Stimulated activated CD8-positive, alpha-beta memory T cell treated with anti-CD3 and anti-CD28 coated beads, Interleukin-4, amount 100 ng/mL, for 24 hours (primary cell): ENCODE measurements at places on chromosomes 3 and 15.

DNA sequence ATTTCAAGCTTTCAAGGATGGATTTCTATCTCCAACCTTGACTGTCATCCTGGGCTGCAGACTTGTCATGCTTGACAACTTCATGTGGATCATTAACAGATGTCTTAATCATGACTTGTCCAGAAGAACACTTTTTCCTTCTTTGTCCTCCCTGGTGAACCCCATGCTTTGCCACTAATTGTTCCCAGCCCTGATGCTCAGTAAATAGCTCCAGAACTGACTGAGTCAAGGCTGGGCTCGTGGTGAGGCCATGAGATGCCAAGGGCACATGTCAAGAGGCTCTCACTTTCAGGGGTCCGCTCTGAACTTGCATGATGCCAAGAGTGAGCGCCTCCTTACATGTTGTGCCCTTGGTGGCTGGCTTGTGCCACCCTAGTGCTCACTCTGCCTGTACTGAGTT is 48.9 kb upstream of the KY start:
- DNase-seq: no peak

DNA sequence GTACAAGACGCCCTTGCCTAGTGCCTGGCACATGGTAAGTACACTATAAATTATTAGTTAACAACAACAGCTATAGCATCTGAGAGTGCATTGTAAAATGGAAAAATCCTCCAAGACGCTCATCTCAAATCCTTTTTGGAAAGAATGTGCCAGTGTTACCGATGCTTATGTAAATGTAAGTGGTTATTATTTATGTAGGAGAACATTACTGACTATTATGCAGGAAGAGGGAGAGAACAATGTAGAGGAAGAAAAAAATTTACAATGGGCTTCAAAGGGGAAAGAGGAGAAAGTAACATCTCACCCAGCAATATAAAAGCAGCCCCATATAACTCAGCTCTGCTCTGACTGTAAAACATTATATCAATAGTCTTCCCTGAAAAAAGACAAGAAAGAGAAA is 155.3 kb upstream of the LPP start:
- no peak for DNase-seq

DNA sequence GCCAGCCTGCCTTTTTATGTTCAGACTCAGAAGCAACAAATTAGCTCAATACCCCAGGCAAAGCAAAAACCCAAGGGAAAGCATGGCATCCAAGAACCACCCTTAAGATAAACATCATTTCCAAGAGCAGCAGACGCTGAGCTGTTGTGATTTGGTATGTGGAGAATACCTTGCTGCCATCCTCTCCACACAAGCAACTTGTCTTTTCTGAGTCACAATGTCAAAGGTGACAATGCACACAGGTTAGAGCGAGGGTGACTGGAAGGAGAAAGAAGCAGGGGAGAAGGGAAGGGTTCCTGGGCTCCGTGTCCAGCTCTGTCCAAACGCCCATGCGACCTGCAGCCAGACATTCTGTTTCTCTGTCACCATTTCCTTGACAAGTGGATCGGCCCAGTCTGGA is 6.0 kb downstream of the PCSK6 start:
- no peak for DNase-seq

GRCh38 chr3:151303751-151304150 is 12.9 kb downstream of the GPR87 start:
- no peak for DNase-seq

DNA sequence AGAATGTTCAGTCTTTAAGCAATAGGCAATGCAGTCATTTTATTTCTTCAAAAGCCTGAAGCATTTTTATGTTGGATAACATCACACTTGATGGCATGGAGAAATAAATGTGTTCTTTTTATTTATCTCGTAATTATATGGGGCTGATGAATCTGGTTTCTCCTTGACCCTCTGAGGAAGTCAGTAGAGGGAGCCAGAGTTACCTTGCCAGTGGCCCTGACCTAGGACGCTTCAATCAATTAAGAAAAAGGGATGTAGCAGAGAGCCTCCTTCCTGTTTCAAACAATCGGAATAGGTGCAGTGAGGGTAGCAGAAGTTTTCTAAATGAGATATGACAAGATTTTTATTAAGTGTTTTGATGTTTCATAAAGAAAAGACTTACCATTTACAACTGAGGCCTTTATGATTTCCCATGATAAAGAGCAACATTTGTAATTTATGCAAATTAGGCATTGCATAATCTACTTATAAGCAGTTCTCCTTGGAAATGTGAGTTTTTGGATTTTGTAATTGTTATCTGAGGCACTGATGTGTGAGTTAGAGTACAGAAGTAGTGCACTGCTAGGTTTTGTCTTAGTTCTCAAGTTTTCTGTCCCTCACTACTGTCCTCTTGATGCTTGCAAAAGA is 129.1 kb downstream of the RAP2B start:
- DNase-seq: no peak

GRCh38 chr3:99607151-99607550 is 31.2 kb upstream of the COL8A1 start:
- DNase-seq: no peak

DNA sequence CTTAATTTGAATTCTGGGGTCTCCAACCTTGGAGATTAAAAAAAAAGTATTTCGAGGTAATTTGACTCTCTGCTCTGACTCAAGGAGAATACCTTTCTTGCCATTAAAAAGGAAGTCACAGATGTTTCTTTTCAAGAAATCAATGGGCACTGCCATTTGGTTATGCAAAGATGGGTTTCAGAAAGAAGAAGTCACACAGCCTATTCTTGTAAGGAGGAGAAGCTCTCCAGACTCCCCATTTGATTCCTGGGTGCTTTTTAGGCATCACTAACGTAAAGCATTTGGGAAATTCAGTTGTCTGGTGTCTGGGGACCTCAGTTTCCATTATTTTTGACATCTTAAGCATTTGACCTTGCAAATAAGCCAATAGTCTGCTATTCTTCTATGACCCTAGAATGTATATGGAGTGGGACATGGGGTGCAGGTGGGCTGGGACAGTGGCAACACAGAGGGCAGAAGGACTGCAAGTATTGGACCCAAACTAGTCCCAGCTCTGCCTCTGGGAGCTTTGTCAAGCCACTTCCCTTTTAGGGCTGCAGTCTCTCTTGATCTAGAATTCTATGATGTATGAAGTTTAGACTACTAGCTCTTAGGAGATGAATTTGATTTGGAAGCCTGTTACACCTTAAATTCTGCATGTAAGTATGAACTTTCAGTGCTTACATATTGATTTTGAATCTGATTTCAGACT is 27.8 kb downstream of the IL5RA start:
- DNase-seq: no peak

GRCh38 chr3:112247350-112247749 is 46.7 kb downstream of the SLC9C1 start:
- no peak for DNase-seq

- no peak for DNase-seq
Observed at GRCh38 chr15:71565631-71566160, 244.7 kb upstream of the NR2E3 start.

- no peak for DNase-seq
Observed at GRCh38 chr3:59422312-59422711, 372.5 kb upstream of the CFAP20DC start.

GRCh38 chr3:54915181-54915580 is 12.7 kb downstream of the LRTM1 start:
- no peak for DNase-seq

DNA sequence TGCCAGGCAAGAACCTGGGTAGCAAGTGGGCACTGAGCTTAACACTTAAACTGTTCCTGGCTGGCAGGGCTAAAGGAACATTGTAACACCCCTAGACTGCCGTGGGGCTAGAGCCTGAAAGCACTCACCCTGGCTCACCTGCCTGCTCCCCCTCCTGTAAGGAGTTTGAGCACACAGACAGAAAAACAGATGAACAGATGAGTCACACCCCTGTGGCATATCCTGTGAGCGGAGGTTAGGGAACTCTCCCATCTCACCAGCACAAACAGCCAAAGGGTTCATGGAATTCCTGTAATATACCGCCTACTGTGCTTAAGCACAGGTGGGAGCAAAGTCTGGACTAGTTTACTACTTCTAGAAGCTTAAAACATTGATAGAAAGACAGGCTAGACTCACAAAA is 300.1 kb downstream of the ROBO1 start:
- DNase-seq: no peak

DNA sequence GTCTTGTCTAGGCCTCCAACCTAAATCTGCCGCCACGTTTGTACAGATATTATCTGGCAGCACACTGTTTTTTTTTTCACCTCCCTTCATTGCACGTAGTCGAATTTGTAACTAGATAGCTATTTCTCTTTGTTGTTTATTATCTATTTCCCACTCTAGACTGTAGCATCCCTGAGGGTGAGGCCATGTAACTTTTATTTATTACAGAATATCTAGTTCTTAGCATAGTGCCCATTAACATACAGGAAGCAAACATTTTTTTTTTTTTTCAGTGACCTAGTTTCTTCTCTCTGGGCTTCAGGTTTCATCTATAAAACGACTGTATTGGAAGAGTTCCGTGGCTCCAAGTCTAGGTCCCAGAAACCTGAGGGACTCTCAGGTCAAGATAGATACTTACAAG is 354.3 kb downstream of the FGF12 start:
- DNase-seq: no peak

- DNase-seq: no peak
Observed at GRCh38 chr15:39851500-39852092, 68.5 kb downstream of the GPR176 start.

DNA sequence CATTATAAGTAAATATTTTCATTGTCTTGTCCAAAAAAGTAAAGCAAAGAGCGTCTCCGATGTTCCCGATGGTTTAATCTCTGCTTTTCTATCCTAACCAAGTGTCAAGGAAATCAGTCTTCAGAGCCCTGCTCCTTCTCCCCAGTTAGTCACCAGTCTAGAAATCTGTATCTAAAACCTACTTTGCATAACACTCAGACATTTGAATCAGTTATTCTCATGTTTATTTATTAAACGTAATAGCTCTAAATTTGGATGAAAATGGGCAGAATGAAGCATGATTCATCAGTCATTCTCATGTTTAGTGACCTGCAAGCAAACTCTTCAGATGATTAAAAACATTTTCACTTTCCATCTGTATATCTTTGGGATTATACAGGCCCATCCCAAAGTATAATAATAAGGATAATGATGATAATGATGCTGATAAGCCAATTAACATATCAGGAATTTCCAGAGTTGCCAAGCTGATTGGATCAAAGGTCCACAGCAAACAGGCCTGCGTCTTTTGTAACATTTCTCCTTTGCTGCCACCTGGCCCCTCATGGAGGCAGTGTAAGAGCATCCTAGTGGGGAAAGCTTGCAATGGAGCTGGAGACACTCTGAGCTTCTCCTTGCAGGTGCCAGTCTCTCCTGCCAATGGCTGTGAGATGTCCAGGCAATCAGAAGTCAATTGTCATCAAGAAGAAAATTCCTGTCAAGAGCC is 273.9 kb downstream of the IGSF11 start:
- no peak for DNase-seq
